ENCODE measurements at places on chromosomes 12 and 14.

GRCh38 chr12:53963434-53964314 is 9.0 kb downstream of the HOXC12 start:
- no peak for DNase-seq

DNA sequence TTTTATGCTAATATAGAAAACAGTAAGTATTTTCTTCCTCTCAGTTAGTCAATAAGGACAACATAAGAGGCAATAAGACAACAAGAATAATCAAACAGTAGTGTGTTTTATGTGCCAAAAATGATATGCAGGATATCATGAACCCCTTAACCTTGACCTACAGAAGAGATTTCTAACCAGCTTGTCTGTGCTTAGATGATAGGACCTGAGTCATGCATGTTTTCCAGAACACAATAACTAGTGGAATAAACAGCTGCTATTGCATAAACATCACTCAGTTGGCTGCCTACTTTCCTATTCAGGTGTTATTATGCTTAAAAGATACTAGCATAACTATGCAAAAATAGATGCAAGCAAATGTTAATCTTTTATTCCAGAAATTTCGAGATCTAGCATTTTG is 282.5 kb downstream of the PRKD1 start:
- no peak for DNase-seq

GRCh38 chr12:6426882-6427671 is 17.7 kb upstream of the CD27 start:
- DNase-seq = no peak

- no peak for DNase-seq
These were observed 38.3 kb upstream of the FRMD6 start for GRCh38 chr14:51613416-51613815.

- DNase-seq = peak; percentile 74
These were observed 36.9 kb upstream of the PRMT8 start for GRCh38 chr12:3453990-3454680.

DNA sequence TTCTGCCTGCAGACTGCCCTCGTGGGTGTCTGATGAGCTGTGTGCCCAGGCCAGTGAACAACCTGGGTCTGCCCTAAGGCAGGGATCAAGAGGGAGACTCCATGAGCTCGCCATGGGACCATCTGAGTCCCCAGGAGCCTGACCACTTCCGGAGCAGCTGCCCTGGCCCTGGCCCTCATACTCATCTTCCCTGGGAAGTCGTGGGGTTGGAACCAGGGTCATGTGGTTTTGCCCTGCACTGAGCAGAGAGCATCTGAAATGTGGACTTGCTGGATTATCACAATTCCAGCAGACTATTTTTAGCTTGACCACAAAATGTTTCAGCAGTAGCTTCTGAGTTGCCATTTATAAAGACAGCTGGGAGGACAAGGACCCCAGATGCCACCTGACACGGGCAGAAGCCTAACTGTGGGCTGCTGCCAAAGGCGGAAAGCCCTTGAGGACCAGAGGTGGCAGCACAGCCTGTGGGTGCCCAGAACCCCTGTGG is 6.7 kb downstream of the BTBD6 start:
- no peak for DNase-seq

GRCh38 chr12:51395283-51396230 is 4.4 kb upstream of the GALNT6 start:
- no peak for DNase-seq

DNA sequence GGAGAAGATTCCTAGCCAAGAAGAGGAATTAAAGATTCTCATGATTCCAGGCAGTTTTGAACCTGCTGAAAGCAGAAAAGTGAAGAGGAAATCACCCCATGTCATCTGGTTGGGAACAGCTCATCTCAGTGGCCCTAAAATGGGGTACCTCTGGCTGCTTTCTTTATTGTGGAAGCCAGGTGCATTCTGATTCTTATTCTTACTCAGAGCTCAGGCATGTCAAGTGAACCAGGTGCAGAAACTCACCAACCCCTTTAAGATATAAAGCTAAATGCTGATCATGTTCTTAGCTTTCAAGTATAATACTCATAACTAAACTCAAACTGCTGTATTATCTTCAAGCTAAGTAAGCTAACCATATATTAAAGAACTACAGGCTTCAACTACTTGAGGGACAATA is 253.9 kb upstream of the ARID2 start:
- no peak for DNase-seq

DNA sequence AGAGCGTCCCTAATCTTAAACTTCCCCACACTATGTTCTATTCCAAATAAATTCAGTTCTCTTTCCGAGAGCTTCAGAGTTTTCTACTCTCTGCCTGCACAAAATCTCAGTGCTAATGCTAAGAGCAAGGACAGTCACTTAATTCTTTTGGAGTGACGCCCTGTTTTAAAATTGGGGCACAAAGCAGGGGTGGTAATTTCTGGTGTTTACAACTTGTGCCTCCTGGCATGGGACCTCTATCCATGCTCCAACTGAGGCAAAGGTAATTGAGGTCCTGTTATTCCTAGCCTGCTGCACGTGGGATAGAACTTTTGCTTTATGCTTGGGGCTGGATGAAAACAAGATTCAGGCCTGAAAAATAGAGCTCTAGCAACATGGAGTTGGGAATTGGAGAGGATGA is 22.9 kb downstream of the C12orf50 start:
- DNase-seq = no peak

- peak; percentile 69 for DNase-seq
These were observed 702 bp downstream of the FAM222A start for GRCh38 chr12:109714141-109714912.

DNA sequence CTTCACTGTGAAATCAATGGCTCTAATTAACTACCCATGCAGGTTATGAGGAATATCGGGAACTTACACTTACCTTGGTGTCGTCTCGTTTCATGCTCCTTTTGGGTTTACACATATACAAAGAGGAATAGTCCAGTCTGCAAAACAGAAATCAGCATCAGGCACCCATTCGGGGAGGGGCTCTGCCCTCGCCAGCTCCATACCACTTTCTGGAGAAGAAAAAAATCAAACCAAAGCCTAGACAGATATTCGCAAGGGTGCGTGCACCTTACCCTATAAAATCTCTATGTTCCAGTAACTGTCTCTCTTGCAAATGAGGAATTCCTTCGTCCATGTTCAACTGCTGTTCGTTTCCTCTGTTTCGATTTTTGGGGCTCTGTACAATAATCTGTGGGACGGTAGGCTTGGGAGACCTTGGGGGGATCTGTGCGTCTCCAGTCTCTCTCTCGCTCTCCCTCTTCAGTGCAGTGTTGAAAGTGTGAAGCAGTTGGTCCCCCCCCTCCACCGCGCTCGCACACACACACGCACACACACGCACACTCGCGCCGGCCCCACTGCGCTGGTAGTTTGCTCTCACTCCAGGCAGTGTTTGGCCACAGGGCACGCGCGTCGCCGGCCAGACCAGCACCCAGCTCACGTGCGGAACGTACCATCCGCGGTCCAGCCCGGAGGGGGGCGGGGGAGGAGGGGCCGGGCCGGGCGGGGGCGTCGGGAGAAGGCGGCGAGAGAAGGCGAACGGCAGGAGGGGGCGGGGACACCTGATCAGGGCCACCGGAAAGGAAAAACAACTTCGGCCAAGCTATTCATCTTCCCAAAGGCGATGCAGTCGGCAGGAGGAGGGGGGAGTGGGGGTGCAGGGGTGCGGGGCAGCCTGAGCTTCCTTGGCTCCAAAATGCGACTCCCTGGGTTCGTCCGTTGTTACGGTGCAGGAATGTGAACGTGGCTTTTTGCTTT is at the start of gene BHLHE41:
Gene BHLHE41, minus strand, starts transcription at position 592 of the 954 bp plus-strand sequence. Its CDS starts 258 bp downstream, at position 334.
- DNase-seq = peak; percentile 76

DNA sequence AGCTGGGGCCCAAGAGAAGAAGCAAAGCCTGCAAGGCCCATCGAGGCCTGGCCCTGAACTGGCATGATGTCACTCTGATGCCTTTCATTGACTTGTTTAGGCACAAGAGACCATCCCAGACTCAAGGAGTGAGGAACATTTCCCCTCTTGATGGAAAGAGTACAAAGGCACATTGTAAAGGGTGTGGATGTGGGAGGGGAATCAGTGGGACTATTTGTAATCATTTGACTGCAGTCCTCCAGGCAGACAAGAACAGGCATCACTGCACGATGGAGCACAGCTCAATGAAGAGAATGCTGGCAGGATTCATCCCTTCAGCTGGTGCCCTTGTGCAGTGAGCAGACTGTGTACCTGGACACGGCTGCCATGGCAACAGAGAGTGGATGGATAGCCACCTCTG is 87.9 kb downstream of the LGMN start:
- DNase-seq = no peak

DNA sequence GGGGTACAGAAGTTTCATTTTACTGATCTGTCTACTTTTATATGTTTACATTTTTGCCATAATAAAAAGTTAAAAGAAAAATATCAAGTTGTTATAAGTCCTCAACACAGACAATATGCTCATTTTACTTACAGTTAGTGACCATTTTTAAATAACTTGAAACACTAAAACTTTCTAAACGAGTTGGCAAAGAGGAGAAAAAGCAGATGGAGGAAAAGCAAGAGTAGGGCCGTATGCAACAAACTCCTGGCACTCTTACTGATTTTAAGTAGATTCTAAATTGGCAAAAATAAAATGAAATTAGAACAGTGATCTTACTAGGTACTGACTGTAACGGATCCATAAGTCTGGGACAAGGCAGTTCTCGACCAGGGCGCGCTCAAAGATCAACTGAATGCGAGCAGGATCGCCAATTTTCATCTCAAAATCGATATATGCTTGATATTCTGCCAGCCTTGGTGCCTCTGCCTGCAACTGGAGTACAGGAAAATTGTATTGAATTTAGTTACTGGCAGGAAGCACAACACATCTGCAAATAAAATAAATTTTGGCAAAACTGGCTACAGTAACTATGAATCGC is 22.3 kb downstream of the SART3 start:
- DNase-seq = no peak

GRCh38 chr12:47795121-47795813 is 22.2 kb downstream of the SLC48A1 start:
- no peak for DNase-seq

DNA sequence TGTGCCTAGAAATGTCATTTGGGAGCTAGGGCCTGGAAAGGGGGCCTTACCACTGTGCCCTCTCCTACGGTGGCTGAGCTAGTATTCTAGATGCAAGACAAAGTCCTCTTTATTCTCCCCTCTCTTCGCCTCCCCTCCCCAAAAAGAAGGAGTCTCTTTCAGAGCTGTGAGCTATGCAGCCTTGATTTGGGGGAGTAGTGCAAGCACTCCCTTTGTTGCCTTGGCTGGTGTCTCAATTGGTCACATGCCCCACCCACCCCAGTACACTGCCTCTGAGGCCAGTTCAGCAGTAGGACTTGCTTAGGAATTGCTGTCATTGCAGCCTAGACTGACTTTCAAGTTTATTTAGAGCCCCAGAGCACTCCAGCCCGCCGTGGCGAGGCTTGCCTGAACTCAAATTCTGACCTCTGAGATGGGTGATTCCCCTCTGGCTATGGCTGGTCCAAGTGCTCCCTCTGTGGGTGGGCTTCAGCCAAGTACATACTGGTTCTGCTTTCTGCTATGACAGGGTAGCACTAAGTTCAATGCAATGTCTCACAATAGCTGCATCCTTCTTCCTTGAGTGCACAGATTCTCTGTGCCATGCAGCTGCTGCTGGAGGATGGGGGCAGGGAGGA is 37.0 kb upstream of the FBXO33 start:
- DNase-seq = no peak

- no peak for DNase-seq
These were observed 86.8 kb upstream of the PKP2 start for GRCh38 chr12:32983332-32983731.

DNA sequence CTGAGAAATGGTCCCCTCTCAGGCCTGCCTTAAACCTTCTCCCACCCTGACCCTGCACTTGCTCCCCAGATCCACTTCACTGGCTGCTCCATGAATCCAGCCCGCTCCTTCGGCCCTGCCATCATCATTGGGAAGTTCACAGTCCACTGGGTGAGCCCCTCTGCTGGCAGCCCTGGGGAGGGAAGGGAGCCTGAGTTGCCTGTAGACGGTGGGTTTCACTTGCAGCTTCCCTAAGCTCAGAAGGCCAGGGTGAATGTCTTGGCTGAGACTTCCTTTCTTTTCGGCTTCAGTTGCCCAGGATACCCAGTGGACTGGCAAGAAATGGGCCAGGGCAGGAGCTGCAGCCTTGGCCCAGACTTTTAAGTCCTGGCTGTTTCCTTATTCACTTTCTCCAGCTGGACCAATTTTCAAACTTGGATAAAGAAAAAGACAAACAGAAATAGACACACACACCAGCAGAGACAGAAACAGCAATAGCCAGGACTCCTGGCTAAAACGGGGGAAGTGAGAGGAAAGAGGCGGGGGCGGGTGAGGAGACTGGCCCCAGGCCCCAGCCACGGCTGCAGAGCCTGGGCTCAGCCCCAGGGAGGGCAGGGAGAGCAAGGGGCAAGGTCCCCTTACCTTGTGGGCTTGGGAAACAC is 2.0 kb downstream of the AQP6 start:
- no peak for DNase-seq

GRCh38 chr12:116456330-116457082 is 102.7 kb upstream of the MAP1LC3B2 start:
- peak; percentile 65 for DNase-seq

DNA sequence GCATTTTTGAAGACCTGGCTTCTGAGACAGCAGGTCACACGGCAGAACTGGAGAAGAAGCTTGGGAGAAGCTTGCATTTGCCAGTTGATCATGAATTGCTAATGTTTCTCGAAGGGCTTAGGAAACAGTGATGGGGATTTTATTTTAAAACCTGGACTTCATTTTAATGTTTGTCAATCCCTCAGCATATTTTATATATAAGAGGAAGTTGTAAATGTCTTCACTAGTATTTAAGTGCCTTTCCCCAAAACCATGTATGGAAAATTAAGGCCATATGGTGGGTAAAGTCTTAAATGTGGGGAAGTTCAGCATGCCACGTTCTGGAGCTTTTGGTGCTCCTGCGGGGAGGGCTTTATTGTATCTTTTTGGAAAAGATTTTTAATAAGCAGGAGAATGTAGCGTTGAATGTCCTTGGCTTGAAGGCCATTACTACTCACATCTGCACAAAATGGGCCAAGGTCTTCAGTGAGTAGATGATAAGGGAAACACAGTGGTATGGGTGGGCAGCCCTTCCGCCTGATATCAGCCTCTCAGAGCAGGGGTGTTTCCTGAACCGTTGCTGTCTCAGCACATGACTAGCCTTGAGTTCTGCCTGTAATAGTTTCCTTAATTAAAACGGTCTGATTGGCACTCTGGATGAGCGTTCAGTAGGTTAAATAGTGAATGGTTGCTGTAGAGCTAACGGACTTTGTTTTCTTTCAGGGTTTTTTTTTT is 511.4 kb downstream of the PCNX1 start:
- DNase-seq = no peak

DNA sequence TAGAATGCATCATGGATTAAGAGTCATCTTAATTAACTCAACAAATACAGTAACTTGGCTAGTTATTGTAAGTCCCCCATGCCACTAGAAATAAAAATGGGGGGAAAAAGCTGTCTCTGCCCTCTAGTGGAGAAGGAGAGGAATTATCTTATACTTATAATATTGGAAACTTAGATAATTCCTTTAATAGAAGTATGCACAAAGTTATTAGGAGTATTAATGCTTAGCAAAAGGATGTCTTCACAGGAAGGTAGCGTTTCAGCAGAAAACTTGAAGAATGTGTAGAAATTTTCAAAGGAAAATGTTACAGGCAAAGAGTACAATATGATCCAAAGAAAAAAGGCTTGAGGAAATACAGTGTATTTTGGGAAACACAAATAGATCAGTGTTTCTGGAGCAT is 19.8 kb downstream of the OR5AU1 start:
- DNase-seq = peak; percentile 41

- DNase-seq = no peak
These were observed 14.7 kb upstream of the VRK1 start for GRCh38 chr14:96782436-96782835.
